IPS DF 19.7 (cell line): ENCODE measurements at places on chromosomes 1 and 21.

DNA sequence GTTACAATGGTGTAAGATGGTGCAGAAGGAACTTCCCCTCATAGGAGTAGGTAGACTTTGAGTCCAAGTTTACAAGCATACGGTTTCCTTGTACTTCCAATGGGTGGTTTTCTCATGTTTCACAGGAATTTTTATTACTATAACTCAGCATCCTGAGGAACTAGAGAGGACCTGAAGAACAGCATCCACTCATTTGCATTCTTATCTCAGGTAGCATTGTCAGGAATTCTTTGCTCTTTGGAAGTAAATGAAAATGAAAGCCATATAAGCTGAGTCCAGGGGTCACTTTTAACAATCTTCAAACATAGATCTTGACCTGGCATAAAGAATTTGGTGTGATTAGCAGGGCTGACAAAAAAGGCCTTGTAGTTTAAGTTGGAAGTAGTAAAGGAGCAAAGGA lies 34.4 kb downstream of the CLCA4 start:
- DNase-seq, result no peak

DNA sequence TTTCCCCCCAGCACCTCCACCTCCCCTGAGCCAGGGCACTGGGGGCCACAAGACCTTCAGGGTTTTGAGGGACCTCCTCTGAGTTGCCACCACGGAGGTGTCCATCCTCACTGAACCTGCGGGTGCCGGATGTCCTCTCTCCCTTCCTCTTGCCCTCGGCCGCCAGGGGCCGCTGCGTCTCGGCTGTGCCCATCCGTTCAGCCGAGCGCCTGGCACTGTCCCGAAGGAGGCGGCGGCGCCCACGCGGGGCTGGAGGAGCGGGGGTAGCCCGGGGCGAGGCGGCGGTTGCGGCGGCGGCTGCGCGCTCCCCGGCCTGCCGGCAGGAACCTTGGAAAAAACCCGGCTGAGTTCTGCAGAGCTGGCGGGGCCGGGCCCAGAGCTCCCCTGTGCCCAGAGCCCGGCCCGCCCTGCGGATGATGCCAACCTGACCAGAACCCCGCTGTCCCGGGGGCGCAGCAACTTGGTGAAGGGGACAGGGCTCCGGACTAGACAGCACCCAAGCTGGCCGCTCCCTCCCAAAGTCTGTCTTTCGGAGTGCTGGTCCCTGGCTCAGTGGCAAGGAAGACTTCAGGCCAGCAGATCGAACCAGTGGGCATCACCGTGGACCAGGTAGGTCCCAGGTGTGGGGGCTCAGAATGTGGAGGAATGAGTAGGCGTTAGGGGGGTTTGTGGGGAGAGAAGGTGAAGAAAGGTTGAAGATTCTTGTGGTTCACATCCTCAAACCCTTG lies 3.7 kb upstream of the PPM1J start:
- no peak for DNase-seq

DNA sequence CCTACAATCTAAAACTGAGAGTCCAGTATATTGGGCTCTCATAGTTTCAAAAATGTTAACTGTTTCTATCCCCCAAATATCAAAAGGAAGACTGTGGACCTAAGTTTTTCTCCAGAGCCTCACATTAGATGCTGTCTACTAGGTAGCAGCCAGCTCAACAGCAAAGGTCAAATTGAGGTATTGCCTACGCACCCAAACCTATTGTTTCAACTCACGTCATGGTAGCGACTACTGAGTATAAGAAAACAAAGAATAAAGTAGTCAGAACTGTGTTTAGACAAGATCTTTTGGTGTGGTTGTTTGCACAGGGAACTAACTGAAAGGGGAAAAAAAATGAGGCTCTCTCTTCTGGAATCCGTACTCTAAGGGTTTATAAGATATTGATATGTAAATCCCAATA lies 173.2 kb downstream of the LBR start:
- DNase-seq, result no peak

- no peak for DNase-seq
Observed at GRCh38 chr1:15051882-15052528, 101.5 kb upstream of the TMEM51 start.

GRCh38 chr1:155007251-155007828 lies 4.7 kb downstream of the ZBTB7B start:
- DNase-seq, result no peak

DNA sequence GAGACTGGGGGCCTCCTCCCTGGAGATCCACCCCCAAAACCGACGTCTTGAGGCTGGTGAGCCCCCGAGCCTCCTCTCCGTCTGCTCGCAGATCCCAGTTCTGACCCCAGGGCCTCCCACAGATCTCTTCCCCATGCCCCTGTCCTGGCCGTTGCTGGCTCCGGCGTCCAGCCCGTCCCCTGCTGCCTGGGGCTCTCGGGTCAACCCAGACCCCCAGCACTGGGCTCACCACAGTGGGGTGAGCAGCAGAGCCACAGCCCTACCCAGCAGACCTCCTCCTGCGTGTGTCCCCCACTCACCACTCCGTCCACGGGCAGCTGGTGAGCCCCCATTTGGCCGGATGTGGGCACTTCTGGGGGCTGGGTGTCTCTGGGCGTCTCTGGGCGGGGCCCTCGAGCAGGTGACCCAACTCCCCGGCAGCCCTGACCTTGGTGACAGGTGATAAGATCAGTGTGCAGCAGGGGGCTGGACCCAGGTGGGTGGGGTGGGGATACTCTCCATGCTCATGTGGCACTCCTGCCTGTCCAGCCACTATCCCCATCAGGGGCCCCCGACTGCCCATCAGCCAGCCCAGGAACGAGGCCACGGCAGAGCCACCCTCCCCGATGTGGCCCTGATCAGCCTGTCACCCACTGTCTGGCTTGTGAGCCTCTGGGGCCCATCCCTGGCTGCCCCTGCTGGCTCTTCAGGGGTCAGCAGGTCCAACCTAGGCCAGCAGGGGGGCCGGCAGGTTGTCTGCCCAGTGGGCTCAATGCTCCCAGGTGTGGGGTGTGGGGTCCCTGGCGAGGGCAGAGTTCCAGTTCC lies 709 bp downstream of the TNFRSF14 start:
- DNase-seq, result no peak

DNA sequence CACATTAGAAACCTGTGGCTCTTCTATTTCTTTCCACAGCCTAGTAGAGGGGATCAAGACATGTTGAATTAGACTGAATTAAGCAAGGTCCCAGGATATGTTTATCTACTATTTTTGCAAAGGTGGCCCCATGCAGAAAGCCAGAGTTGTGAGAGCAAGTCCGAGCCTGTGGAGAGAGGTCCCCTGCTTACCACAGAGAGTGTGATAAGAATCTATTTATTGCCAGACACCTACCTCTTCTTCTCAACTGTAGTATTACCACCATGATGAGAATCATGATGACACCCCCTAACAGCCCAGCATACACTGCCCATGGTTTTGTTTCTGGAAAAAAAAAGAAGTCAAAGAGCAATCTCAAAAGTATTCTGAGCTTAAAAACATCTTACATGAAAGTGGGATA lies 23.0 kb downstream of the SLAMF1 start:
- DNase-seq, result no peak
